Fibroblast of villous mesenchyme (primary cell): ENCODE measurements at places on chromosomes 5 and 9.

DNA sequence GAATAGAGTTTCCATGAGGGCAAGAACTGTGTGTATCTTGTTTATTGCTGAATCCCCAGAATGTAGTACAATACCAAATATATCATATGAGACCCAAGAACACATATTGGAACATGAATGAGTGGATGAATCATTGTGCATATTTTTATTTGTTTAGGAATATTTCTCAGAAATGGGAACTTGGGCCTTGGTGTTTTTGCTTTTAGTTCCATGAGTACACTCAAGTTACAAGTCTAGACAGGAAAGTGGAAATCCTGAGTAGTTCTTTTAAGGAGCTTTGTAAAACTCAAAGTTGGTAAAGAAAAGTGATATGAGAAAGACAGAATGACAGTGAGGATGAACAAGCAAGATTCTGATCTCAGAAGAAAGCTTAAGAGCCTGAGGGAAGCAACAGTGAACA lies 647.0 kb downstream of the EFNA5 start:
- peak; percentile 1 for DNase-seq

DNA sequence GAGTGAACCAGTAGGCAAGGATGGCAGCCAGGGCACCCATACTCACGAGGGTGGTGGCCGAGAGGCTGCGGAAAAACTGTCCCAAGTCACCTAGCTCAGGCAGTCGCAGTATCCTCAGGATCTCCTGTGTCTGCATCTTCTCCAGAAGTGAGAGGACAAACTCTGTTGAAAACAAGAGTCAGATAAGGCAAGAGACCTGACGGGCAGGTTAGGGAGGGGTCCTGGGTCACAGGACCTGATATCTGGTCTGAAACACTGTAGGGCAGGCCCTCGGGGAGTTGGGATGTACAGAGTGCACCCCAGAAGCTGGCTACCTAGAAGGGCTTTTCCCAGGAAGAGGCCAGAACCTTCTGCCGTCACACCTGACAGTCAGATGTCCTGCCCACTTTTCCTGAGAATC lies 17.4 kb downstream of the ACSL6 start:
- DNase-seq: no peak

DNA sequence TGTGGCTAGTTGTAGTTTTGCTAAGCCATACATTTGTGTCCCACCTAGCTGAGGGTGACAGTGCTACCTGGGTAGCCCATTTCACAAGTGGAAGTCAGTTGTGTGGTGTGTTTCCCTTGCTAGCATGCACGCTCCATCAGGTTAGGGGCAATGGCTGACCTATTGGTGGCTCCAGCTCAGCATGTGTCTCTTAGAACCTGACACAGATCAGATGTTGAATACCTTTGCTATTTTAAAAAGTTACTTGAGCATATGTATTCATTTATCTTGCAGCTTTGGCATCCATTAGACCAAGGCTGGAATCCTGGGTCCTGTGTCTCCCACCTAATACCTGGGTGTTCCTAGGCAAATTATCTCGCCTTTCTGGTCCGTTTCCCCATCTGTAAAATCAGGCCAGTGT lies 44.8 kb downstream of the ZNF618 start:
- no peak for DNase-seq

DNA sequence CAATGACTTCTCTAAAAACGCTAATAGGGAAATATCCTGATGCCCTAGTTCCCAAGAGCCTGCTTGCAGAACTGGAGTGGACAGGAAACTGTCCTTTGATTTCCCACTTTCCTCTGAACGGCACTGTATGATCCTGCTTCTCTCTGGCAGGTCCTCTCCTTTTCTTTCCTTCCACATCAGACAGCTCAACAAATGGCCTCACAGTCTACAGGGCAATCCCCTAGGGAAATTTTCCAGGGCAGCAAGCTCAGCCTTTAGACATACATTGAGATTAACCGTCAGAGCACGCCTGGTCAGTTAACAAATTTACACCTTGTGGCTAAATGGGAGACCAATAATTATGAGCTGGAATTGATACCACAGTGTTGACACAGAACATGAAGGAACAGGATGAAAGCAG lies 164.9 kb downstream of the SLC24A2 start:
- no peak for DNase-seq

DNA sequence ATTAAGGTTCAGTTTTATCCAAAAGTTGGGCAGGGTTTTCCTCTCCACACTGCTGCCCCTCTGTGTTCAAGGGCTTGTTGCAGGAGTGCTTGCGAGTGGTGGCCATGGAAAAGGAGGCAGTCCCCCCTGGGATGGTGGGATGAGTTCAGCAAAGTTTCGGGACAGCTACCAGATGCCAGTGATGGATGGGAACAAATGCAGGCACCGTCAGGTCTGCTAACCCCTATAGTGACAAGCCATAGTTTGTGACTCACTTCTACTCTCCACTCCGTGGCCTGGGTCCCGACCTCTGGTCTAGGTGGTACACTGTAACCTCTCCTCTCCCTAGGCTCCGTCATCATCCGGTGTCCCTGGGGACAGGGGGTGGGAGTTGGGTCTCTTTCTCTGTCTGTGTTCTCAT lies 3.8 kb upstream of the RNF14 start:
- no peak for DNase-seq

GRCh38 chr5:6048746-6049145 lies 329.6 kb downstream of the MED10 start:
- no peak for DNase-seq

- no peak for DNase-seq
These were observed 114.8 kb downstream of the HSD17B3 start for GRCh38 chr9:96187151-96187555.

GRCh38 chr5:81246697-81247096 lies 13.6 kb downstream of the CKMT2 start:
- DNase-seq: no peak

DNA sequence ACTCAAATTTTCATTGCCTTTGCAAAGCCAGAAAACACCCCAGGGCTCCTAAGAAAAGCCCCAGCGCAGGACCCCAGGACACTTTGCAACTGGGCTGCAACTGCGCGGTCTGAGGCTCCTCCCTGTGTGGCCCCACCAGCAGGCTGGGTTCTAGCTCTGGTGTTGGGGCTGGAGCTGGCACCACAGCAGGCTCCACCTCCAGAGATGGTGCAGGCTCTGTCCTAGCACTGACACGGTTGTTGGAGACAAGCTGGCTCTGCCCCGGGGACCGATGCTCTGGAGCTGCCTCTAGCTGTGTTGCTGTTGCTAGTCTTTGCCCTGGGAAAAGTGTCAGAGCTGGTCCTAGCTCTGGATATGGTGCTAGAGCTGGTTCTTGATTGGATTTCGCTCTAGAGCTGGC lies 13.6 kb downstream of the LCN10 start:
- no peak for DNase-seq

GRCh38 chr5:55319491-55319890 lies 11.7 kb downstream of the MTREX start:
- DNase-seq: peak; percentile 47

- DNase-seq: peak; percentile 25
These were observed 100.4 kb downstream of the GAPVD1 start for GRCh38 chr9:125361837-125362531.

GRCh38 chr5:151847871-151848270 lies 76.1 kb downstream of the G3BP1 start:
- DNase-seq: no peak

DNA sequence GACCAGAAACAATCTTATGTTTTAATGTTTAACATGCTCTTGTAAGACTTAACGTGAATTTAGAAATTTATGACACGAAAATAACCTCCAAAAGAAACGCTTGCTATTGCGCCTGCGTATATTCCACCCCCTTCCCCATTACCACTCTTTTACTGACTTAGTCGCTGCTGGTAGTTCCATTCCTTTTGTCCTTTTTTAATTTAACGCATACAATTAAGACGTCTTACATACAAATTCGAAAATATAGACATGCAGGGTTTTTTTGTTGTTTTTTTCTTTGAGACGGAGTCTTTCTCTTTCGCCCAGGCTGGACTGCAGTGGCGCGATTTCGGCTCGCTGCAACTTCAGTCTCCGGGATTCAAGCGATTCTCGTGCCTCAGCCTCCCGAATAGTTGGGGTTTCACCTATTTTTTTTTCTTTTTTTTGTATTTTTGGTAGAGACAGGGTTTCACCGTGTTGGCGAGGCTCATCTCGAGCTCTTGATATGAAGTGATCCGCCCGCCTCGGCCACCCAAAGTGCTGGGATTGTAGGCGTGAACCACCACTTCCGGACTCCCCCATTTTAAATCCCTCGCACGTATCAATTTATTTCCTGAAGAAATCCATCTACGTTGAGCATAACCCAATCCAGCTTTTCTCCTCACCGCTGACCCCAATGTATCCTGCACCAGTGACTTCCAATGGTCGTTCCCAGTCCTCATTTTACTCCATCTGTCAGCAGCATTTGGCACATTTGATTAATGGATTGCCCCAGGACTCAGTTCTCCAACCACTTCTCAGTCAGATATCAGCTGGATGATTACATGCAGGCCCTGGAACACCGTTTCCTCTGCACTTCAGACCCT lies 684 bp upstream of the MED7 start:
- no peak for DNase-seq

DNA sequence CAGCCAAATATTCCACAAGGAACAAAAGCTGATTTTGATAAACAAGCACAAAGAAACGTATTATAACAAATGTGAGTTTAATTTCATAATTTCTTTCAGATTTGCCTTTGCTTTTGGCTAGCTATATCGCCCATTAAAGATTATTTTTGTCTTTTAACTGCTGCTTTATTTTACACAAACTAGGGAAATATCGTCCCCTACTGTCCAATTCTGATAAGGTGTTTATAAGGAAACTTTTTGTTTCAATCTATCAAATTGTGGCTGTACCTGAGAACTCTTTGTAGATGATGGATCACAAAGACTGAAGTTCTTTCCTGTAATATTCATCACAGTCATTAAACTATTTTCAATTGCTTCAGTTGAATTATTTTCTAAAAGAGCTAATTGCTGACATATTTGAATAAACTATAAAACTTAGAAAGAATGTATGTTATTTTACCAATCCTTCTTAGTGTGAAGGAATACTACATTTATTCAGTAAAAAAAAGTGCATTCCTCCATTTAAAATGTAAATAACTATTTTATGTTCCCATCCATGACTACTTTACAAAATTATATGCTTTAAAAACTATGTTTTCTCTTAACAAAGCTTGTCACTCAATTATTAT lies 431.3 kb upstream of the ITGA1 start:
- DNase-seq: peak; percentile 4

DNA sequence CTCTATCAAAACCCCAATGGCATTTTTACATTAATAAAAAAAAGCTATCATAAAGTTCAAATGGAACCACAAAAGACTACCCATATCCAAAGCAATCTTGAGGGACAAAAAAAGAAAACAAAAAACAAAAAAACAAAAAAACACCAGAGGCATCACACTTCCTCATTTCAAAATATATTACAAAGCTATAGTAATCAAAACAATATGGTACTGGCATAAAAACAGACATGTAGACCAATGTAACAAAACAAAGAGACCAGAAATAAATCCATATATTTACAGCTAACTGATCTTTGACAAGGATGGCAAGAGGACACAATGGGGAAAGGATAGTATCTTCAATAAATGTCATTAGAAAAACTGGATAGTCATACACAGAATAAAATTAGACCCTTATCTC lies 245.1 kb upstream of the MSX2 start:
- DNase-seq: no peak

DNA sequence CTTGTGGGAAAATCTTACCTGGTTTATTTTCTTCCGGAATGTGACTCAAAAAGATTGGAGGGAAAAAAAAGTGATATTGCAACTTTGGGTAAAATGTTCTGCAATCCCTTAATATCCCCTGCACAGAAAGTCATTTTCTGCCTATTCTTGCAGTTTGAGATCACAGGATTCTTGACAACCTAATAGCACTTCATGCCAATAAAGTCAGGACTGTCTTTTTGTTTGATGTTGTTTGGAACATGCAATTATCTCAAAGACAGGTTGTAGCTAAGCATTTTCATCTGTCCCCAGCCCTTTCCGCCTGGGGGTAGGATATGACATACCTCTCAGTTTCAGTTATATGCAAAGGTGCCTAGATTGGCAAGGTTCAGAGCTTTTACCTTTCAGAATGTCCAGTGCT lies 63.9 kb downstream of the ALDH1A1 start:
- no peak for DNase-seq

DNA sequence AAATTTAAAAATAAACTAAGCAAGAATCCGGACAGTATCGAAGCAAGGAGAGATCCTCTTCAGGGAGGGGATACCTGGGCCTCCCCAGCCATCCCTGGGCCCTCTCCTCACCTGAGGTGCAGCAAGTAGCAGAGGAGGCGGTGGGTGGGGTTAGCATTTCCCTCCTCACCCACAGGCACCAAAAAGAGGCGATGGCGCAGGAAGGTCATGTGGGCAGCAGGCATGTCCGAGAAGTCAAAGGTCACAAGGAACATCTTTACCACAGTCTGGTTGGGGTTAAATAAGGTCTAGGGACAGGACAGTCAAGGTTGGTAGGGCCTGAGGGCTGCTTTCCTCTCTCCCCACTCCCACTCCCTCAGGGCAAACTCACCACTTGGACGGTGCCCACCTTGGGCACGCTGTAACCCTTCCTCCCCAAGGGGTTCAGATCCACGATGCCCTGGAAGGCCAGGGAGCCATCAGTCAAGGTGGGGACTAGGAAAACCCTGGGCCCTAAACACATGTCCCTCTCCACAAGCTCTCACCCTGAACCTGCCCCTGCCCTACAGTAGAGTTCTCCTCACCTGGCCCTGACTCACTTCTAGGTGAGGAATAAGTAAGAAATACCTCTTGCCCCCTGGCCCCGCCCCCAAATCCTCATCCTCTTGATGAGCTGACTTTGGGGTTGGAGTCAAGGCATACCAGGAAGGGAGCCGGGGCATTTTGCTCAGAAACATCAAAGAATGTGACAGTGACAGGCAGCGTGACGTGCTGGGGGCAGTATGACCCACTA lies 2.8 kb upstream of the STOML2 start:
- DNase-seq: no peak

DNA sequence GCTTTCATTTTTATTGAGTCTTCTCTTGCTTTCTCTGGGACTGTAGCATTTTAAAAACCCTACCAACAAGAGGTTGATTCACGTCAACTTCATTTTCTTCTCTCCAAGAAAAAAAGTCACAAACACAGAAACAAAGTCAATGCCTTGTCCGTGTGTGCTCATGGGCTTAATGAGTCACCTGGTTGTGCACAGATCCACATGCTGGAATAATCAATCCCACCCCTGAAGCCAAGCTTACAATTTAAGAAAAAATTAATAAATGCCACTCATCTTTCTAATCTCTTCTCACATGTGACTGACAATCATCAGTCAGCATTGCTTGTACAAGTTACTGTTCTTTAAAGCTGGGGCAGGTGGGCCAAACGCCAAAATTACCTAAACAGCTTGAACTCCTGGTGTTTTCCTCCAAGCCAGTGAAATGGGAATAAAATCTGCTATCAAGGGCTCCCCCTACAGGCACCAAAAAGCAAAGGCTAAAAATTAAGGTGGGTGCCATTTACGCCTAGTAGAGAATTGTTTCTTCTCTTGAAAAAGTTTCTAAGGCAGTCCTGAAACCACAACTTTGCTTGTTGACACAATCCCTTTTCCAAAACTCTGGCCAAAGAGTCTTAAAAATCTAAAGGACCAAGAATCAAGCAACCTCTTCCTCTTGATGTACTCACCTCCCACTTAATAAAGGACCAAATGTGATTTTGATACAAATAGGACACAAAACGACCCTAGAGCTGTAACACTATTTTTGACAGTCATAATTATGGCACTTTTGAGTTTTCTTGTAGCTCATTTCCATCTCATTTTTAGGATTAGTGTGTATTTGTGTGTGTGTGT lies 21.3 kb downstream of the TRMO start:
- DNase-seq: peak; percentile 46
